GM18507 (cell line): ENCODE measurements at places on chromosomes 5 and 9.

- DNase-seq: no peak
Observed at GRCh38 chr5:16326137-16326536, 139.5 kb downstream of the ZNF622 start.

- DNase-seq: no peak
Observed at GRCh38 chr5:32790411-32790951, 79.4 kb downstream of the NPR3 start.

GRCh38 chr5:2674456-2674855 lies 77.0 kb downstream of the IRX2 start:
- DNase-seq: no peak

GRCh38 chr5:81848362-81848880 lies 97.5 kb upstream of the SSBP2 start:
- DNase-seq: no peak

DNA sequence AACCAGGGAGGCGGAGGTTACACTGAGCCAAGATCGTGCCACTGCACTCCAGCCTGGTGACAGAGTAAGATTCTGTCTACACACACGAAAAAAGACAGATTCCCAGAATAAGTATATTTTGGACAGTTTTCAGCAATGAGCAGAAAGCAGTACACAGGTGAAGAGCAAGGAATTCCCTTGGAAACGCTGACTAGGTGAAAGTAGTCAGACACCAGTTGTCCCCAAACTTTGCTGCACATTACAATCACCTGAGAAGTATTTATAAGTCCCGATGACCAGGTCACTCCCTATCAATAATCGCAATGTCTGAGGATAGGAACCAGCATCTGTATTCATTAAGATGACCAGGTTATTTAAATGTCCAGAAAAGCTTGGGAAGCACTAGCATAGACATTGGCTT lies 78.3 kb downstream of the CPLANE1 start:
- no peak for DNase-seq

GRCh38 chr5:68087866-68088265 lies 127.7 kb upstream of the PIK3R1 start:
- DNase-seq: no peak

GRCh38 chr5:34915139-34915855 lies at the start of the genes BRIX1 and RAD1:
Gene BRIX1, plus strand, starts transcription at chr5:34915711. Its CDS starts 28 bp downstream, at chr5:34915739.
Gene RAD1, minus strand, starts transcription at chr5:34915504. Its CDS starts 612 bp downstream, at chr5:34914892.
- peak; percentile 89 for DNase-seq

DNA sequence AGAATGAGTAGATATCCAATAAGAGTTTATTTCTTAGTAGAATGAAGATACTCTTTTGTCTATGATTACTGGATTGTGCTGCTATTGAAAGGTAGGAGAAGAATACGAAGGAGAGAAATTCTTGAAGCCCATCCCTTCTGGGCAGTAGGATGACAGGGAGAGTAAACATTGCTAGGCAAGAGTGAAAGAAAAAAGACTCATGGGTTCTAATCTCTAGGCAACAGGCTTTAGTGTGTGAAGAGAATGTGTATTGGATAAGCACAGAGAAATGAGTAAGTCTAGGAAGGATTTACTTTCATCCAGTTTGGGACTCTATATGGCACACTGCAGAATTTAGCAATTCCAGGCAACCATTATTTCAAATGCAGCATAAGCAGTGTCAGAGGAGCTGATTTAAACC lies 216.0 kb downstream of the GABRG2 start:
- DNase-seq: no peak

DNA sequence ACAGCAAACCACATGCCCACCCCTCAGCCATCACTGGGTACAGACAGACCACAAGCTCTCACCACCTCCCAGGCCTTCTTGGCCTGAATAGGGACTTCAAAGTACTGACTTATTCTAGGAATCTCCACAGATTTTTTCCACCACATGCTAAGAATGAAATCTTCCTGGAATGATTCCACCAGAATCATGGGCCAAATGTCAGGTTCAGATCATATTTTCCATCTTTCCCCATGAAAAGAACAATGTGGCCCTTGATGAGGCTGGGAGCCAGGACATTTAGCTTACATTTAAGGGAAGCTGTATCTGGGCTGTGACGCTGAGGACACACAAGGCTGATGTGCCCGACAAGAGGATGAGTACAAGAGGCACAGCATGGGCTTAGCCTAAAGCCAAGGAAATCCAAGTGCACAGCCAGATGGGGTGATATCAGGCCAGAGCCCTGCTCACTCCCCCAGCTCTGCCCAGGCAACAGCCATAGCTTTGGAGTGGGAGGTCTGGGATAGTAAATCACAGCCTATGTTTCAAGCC lies 28.1 kb downstream of the ACSL6 start:
- DNase-seq: no peak

DNA sequence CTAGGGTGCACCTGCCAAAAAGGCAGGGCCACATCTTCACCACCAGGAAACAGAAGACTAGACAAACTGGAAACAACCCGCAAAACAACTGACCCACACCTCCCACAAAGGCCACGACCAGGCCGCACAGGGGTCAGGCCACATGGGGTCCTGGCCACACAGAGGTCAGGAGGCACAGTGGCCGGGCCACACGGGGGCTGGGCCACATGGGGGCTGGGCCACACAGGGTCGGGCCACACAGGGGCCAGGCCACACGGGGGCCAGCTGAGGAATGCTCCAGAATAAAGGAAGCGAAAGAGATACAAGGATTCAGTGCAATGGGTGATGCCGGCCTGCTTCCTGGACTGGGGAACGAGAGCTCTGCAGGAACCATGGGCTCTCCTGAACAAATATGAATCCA lies 91.6 kb downstream of the OLFM1 start:
- no peak for DNase-seq

DNA sequence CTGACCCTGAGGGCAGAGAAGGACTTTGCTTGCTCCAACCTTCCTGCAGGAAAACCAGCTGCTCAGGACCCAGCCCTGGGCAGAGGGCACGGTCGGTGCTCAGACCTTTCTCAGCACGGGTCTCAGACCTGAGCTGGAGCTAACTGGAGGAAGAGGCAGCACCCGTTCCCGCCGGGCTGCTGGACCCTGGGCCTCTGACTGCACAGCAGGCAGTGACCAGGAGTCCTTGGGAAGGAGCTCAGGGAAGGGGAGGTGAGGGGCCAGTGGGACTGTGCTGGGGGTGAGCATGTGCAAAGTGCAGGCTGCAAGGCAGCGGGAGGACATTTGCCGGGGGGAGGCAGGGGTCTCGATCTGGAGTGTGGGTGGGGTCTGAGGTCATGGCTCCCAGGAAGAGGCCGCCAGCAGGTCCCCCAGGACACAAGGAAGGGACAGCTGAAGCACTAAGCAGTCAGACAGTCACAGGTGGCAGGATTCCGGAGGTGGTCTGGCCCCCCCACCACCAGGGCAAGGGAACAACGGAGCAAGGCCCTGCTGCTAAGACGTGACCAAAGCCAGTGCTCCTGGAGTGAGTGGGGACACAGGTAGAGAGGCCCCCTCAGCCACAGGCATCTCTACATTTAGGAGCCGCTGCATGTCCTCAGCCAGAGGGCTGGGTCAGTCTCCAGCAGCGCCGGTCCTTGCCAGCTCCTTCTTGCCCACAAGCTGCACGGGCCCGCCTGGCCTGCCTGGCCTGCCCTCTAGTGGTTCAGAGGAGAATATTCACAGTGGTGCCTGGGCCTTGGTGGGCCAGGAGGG lies 4.8 kb upstream of the DPM2 start:
- no peak for DNase-seq

- DNase-seq: no peak
Observed at GRCh38 chr5:13189532-13189931, 755.0 kb downstream of the DNAH5 start.

DNA sequence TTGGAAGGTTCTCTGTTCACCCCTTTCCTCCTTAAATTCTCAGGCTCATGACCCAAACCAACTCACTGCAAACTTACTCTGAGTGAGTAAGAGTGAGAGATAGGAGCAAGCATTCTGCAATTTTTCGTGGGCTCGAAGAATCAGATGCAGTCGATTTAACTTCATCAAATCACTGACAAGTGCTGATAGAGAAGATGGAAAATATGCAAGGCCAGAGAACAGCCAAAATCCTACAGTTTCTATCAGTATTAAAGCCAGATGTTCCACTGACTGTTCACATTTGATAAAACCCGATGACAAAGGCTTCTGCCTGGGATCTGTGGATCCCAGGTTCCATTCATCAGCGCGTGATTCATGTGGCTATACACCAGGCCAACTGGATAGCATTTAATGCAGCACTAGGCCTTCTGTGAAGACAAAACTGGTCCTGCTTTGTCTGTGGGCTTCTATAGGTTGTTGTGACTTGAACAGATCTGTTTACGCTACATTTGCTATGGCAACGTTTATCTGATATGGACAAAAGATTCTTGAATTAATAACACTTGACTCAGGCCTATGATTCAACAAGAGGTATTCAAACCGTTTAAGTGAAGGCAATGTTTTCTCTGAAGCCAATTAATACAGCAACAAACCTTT lies 251.2 kb downstream of the NFIB start:
- DNase-seq: no peak

DNA sequence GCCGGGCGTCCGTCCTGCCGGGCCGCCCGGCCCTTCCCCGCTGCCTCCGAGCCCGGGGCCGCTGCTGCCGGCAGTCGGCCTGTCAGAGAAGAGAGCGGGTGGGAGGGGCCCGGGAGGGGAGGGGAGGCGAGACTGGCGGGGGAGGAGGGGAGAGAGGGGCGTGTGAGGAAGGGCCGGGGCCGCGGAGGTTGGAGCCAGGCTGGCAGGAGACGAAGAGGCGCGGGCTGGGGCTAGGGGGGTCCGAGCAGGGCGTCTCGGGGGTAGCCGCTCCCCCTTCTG lies 570 bp downstream of the CREBRF start:
- no peak for DNase-seq

DNA sequence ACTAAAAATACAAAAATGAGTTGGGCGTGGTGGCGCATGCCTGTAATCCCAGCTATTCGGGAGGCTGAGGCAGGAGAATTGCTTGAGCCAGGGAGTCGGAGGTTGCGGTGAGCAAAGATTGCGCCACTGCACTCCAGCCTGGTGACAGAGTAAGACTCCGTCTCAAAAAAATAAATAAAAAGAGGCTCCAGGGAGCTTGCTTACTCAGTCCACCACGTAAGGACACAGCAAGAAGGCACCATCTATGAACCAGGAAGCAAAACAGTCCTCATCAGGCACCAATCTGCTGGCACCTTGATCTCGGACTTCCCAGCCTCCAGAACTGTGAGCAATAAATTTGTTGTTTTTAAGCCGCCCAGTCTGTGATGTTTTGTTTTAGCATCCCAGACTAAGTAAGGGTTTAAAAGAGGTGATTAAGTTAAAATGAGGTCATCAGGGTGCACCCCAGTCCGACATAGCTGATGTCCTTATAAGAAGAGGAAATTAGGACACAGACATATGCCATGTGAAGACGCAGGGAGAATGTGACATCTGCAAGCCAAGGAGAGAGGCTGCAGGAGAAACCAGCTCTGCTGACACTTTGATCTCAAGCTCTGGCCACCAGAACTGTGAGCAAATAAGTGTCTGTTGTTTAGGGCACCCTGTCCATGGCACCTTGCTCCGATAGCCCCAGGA lies 45.9 kb downstream of the C9orf50 start:
- DNase-seq: no peak

DNA sequence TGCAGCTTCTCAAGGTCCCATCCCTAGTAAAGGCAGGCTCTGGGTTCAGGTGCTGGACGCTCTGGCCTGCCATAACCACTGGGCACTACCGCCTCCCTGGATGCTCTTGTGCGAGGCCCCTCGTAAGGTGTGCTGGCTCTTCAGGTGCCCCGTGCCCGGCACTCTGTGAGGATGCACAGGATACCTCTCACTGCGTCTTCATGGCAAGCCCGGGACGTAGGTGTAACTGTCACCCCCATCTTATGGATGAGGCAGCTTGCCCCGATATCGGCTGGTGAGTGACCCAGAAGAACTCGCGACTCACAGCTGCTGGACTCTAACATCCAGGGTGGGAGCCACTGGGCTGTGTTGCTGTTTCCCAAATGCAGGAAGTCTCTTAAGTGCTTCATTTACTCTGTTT lies 79.0 kb downstream of the GTF3C4 start:
- DNase-seq: no peak

- no peak for DNase-seq
Observed at GRCh38 chr5:15601274-15601673, 101.3 kb downstream of the FBXL7 start.

GRCh38 chr9:114202396-114202795 lies 47.1 kb downstream of the COL27A1 start:
- DNase-seq: no peak

DNA sequence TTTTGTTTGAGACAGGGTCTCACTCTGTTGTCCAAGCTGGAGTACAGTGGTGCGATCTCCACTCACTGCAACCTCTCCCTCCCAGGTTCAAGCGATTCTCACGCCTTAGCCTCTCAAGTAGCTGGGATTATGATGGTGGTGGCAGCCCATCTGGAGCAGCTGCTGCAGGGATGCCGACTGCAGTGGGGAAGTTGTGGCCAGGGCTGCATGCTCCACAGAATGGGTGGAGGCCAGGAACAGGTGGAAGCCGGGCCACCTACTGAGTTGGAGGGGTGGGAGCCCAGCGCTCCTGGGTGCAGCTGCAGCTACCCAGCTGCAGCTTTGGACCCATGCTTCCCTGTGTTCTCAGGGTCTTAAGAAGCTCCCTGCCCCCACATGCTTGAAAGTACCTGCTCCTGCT lies 99.7 kb downstream of the SCAI start:
- DNase-seq: no peak

- DNase-seq: no peak
Observed at GRCh38 chr5:98840946-98841345, 67.5 kb downstream of the RGMB start.

- DNase-seq: no peak
Observed at GRCh38 chr5:149654231-149654630, 72.9 kb downstream of the ARHGEF37 start.

GRCh38 chr9:129232839-129233591 lies 55.0 kb upstream of the IER5L start:
- no peak for DNase-seq

- no peak for DNase-seq
Observed at GRCh38 chr9:133685653-133686609, 49.8 kb downstream of the DBH start.

DNA sequence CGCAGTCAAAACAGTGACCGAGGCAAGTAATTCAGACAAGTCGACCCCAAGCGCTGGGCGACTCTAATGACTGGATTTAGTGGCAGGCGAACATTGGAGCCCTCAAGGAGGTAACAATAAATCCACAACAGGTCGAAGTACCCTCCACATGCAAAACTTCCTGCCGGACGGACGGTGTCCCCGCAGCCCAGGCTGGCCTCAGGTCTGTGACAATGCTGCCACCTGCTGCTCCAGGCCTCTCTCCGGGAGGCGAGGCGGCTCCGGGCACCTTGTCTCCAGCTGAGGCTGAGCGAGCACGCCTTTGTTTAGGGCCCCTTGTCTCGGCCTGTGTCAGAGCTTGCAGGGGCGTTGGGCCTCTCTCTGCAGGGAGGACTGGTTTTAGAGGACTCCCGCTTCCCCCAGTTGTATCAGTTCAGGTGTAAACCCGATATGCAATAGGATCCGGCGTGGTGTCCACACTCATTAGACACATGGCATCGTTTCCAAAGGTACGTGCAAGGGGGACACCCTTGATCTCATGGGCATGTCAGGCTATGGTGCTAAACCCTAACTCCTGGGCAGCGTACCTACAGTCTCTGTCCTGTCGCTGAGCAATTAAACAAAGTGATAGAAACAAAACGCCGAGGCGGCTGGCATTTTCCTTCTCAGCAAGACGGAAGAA lies 628.0 kb upstream of the ADAMTS16 start:
- no peak for DNase-seq

- no peak for DNase-seq
Observed at GRCh38 chr5:53386341-53386740, 94.1 kb upstream of the FST start.
